A549 treated with ZK216348 at 1 μM for 4 hours (cell line): ENCODE measurements at places on chromosomes 4 and X. TPM values are rescaled to one million over a fixed set of nuclear protein-coding genes. Genes with fewer than 3 reads are reported as not detected.

Gene CSAG1
- 0.34 to 0.46 TPM in 2 of 5 replicates, not detected in the others for total RNA-seq

Gene ADRA2C
- 5.9 to 15.9 TPM (median 11.4 TPM) in 5 replicates for total RNA-seq

Gene PPEF2
- not detected in 5 replicates for total RNA-seq

Gene CHRDL1
- total RNA-seq: not detected in 5 replicates
